ENCODE measurements at places on chromosomes 1 and 21.

GRCh38 chr1:208149776-208150514 is 94.2 kb downstream of the PLXNA2 start:
- no peak for DNase-seq

- DNase-seq, result no peak
Observed at GRCh38 chr1:41571041-41571440, 86.6 kb upstream of the EDN2 start.

GRCh38 chr1:217527151-217527550 is 103.7 kb downstream of the GPATCH2 start:
- DNase-seq, result no peak

DNA sequence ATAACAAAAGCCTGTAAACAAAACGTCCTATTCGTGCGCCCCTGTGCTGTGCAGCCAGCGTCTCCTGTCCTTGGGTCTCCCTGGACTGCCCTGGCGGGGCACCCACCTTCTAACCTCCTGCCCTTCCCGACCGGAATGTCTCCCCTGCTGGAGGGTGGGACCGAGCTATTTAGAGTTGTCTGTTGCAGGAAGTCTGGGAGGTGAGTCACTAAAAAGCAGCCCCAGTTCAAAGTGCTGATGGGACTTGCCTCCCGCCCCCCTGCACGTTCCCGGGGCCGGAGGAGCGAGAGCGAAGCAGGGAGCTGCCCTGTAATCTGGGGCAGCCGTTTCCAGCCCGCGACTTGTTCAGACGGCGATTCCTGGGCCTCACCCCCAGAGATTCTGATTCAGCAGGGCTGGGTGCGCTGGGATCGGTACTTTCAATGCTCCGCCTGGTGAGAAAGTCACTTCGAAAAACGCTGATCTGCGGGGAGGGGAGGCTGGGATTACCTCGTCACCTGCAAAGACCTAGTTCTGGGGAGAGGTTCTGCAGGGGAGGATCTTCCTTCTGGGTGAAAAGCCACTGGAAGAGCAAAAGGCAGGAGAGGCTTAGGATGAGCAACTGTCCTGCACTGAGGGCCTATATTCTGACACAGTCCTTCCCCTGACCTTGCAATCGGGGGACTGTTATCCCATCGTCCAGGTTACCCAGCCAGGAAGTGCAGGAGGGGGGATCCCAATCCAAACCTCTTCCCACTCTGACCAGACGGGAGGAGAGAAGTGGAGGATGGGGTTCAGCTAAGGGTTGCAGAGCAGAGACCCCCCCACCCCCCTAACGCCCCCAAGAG is 1.2 kb upstream of the DHRS3 start:
- DNase-seq, result peak; percentile 83

GRCh38 chr1:89198491-89199072 is at the start of gene GBP4:
Gene GBP4 (minus strand): TSS chr1:89198942. CDS start chr1:89198834, 108 bp downstream.
- DNase-seq, result peak; percentile 61

DNA sequence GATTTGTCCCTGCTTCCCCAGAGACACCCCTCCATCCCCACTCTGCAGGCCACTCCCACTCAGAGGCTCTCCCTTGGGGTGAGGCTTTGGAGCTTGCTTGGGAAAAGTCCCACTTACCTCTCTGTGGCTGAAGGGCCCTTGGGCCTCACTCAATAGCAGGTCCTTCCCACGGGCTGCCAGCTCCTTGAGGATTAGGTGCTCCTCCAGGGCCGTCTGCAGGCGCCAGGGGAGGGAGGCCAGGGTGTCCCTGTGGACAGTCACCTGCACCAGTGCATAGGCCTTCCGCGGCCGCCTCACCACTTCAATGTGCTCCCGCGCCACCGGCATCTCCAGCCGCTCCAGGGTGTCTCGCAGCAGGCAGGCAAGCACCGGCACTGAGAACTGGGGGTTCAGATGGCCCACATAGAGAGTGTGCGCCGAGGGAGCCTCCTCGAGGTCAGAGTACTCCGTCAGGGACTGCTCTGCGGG is 1.4 kb downstream of the SLFNL1 start:
- DNase-seq, result no peak

Measured in stimulated activated CD4-positive, alpha-beta T cell treated with anti-CD3 and anti-CD28 coated beads, Interleukin-15, amount 100 ng/mL, for 24 hours (primary cell).